ENCODE measurements at places on chromosomes 3 and 15.

GRCh38 chr3:58874248-58874741, 175.5 kb downstream of the CFAP20DC start:
- no peak for DNase-seq

DNA sequence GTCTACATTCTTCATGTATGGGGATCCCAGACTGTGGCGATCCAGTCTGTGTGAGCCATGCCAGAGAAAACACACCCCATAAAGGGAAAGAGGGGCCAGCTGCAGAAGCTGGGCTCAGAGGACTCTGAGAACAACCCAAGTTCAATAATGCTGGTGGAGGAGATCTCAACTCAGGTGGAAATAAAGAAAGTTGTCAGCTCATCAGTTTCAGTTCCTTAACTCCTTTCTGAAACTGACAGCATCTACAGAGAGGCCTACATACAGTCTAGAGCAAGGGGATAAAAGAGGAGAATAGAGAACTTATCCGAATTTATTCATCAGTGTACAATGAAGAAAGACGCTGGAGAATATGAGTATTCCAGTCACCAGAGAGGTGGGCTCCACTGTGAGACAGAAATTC, 77.0 kb downstream of the NTRK3 start:
- no peak for DNase-seq

DNA sequence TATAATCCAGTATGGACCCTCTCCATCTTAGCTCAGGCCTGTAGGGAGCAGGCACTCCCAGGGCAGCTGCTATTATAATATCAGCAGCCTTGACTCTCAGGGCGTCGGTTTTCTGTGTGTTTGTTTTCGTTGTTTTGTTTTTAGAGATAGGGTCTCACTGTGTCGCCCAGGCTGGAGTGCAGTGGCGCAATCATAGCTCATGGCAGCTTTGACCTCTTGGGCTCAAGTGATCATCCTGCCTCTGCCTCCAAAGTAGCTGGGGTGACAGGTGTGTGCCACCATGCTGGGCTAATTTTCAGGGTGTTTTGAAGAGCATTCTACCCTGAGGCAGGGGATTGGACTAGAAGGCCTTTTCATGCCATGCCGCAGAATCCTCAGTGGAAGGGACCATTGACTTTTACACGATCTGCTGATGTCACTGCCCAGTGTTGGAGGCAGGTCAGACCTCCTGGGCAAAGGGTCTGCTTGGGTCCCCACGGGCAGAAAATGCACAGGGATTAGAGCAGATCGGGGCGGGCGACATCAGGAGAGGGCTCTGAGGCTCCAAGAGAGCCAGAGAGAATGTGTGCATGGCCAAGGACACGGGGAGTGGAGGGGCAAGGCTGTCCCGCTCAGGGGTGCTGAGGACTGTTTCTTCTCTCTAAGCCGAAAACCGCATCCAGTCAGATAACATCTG, 7.8 kb downstream of the MELTF start:
- DNase-seq = no peak

GRCh38 chr3:128825117-128825725, 54.2 kb upstream of the ACAD9 start:
- no peak for DNase-seq

- no peak for DNase-seq
Measured at GRCh38 chr15:76338486-76339304, 2.1 kb downstream of the ISL2 start.

DNA sequence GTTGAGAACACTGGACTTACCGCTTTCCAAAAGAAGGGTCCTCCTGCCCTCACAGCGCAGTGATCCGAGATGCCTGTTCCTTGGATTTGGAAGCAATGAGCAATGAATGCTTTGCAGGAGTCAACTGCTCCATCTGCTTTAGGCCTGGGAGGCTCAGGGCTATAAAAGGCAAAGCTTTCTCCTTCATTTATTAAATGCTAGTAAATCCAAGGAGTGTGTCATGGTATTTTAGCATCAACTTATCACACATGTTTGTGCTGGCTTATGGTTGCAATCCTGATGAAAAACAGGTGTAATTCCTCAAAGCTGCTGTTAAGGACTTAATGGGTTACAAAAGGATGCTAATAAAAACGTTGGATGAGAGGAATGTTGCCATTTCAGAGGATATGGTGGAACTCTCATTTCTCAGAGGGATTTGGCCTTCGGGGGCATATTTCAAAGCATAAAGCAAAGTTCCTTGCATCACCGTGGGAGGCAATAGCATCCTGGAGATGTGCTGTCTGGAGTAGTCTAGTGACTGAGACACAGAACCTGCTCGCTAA, 158.5 kb upstream of the TPM1 start:
- no peak for DNase-seq

DNA sequence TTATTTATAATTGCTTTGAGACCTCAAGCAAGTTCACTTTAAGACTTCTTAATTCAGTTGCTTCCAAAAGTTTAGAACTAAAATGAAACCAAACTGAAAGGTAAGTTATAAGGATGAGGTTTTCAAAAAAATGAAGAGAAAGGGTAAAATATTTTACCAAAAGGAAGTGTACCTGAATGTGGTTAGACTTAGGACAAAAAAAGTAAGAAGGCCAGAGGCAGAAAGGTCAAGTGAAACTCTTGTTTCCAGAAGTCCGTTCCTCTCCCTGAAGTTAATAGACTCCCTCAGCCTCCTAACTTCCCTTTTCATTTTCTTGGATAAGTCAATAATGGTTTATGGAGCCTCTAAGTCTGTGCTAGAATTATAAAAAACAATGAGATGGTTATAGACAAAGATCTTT, 16.6 kb downstream of the BTLA start:
- no peak for DNase-seq

GRCh38 chr3:20022954-20023622, 11.0 kb upstream of the PP2D1 start:
- DNase-seq = no peak

GRCh38 chr3:24017305-24017704, 72.2 kb downstream of the NR1D2 start:
- DNase-seq = no peak

DNA sequence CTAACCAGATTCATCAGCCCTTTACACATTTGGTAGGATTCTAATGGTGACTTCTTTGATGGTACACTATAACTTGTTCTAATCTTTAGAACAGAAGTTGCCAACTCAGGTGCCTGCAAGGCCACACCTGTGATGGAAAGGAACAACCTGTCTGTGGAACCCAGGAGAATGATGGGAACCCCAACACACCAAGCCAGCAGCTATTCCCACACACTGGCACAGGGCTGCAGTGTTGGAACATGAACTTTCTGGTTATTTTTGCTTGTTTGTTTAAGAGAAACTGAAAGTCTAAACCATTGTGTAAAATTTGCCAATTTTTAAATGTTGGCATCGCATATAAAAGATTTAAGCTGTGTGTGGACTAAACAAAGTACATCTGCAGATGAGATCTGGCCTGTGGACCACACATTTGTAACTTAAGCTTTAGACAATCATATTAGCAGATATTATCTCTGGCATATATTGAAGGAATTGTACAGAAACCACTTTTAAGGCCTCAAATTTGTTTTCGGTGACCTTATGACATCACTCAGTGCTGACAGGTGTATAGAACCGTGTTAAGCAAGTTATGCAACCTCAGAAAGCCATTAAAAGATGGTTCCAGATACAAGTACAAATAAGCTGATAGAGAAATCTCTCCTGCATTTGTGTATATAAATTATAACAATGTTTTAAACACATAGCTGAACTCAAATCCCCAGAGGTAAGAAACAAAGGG, 242.9 kb downstream of the SLC9A9 start:
- DNase-seq = no peak

DNA sequence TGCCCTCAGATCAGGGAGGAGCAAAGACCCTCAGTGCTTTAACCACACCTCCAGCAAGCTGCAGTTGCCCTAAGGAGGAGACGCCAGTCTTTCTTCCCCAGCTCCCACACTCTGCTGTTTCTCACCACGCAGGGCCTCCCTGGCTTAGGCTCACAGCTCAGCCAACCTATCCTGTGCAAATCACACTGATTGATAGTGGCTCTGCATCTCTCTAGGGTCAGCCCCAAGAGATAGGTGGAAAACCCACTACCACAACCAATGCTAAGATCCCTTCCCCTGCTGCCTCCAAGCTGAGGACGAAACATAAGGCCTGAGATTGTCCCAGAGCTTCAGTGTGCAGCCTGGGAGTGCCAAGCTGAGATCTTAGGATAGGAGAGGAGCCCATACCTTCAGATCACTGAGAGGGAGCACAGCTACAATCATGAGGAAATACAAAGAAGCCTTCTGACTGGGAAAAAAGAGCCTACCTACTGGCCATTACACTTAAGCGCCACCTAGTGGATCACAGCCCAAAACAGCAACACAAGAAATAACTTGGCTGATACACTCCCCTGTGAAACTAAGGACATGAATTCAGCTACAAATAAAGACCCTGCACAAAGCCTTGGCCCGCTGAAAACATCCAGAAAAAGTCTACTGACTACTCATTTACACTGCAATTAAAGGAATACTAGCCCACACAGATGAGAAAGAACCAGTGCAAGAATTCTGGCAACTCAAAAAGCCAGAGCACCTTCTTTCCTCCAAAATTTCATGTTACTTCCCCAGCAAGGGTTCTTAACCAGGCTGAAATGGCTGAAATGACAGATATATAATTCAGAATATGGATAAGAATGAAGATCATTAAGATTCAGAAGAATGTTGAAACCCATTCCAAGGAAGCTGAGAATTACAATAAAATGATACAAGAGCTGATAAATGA, 271.5 kb upstream of the DCBLD2 start:
- peak; percentile 87 for DNase-seq

GRCh38 chr3:138945709-138946662, 951 bp downstream of the FOXL2 start:
- peak; percentile 86 for DNase-seq

DNA sequence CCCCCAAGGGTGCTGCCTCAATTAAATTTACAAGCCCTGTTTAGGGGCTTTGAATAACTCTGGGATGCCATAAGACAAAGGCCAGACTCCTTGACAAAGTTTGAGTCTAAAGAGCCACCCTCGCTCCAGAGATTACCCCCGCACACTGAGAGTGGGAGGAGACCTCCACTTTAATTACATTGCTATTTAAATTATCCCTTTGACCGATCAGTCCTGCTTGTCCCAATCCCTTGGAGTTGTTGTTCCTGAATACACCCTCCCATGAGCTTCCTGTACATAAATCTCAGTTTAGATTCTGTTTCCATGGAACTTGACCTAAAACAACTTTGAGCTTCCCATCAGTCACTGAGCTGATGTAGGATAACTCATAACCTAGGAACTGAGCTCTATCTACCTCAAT, 596.3 kb downstream of the PYDC2 start:
- no peak for DNase-seq

DNA sequence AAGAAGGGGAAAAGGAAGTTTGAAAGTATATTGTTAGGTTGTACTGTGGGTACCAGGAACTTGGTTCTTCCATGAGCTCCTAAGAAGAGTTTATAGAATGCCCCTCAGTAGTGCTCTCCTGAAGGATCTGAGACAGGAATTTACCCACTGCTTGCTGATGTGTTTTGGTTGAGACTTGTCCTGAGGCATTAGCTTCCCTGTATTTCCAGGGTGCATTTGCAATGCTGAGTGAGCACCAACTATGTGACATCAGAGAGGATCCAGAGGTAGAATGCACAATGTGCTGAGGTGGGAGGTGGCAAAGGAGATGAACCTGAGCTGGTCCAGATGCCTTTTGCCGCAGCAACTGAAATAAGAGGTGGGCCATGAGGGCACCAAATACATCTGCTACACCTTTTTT, 64.3 kb upstream of the LRRC3B start:
- DNase-seq = no peak

DNA sequence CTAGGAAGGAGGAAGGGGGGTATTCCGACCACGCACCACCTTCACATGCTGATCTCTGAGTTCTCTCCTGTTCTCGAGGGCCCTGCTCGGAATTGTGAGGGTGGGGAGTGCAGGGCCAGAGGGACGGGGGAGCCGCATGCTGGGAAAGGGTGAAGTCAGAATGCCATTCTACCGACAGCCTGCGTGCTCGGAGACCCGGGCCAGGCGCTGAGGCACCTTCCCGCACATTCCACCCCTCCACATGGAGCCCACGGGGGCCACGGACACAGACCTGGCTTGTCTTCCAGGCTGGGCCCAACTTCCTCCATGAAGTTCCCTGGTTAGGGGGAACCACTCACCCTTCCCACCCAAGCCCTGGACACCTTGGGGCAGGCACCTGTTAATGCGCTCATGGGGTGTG, 28.7 kb upstream of the PIGZ start:
- DNase-seq = peak; percentile 29

- DNase-seq = no peak
Measured at GRCh38 chr3:145124900-145125678, 1035.9 kb downstream of the PLOD2 start.

- DNase-seq = no peak
Measured at GRCh38 chr3:98564282-98565005, 29.0 kb downstream of the CPOX start.

DNA sequence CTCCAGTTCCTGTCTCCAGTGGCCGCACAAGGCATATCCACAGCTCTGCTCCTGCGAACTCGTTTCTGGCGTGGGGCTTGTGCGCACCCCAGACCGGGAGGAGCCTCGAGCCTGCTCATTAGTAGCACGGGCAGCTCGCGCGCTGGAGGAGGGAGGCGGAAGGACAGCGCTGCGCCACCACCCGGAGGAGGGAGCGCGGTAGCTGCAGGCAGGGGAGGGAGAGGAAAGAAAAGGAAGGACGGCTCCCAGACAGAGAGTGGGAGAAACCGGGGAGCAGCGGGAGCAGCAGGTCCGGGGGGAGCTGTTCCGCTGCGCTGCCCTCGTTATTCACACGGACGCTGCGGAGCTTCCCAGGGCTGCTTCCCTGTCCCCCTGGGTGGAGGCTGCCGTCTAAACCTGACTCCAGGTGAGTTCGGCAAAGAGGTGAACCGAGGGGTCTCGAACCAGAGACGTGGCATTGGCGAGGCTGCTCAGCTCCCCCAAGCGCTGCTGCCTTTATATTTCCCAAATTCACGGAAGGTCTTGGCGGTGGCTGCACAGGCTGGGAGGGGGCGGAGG, 121.3 kb upstream of the ZNF717 start:
- peak; percentile 94 for DNase-seq

DNA sequence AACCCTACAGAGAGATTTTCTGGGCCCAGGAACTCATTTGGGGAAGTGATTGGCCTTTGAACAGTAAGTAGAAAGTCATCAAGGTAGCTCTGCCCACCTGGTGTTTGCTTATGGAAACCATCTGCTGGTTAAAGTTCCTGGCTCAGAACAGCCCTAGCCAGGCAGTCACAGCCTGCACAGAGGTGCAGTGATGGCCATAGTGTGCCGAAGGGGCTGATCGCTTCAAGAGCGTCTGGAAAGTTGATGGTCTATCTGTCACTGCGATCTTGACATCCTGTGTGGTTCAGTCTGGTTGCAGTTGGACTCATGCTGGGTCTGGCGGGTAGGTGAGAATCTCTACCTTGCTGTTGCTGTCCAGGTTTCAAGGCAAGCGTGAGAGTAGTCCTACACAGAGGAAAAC, 151.6 kb downstream of the SLCO3A1 start:
- no peak for DNase-seq

Data from endodermal cell (in vitro differentiated cells).